ENCODE measurements at places on chromosomes 16 and 17.

DNA sequence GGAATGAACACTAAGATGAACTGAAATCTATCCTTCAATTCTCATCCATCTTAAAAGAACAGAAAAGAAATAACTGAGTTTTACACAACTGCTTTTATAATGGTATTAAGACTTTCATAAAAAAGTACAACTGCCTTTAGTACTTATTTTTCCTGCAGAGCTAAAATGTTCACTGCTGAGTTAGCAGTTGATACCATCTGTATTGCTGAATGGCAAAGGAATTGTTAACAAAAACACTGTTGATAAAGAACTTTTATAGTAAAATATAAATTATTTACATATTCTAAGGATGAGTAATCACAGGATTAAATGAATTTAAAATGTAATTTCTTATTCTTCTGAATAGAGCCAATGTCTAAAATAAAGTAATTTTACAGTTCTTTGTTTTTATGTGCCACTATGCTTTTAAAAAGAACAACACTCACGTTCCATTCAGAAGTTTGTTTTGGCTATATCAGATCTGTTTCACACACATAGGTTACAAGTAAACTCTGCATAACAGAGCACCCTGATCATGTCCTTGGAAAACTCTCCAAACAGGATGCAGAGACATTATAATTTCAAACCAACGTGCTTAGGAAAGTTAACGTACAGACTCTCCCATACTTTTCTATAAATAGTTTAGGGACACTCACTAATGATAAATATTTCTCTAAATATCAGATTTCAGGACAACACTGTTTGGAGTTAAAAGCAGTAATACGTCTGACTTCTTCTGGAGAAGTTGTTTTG, 151.1 kb downstream of the ITFG1 start:
- DNase-seq = no peak

GRCh38 chr16:14609716-14610115, 20.3 kb downstream of the PARN start:
- DNase-seq = no peak

- DNase-seq = no peak
Observed at GRCh38 chr16:70429888-70430666, 8.8 kb downstream of the ST3GAL2 start.

DNA sequence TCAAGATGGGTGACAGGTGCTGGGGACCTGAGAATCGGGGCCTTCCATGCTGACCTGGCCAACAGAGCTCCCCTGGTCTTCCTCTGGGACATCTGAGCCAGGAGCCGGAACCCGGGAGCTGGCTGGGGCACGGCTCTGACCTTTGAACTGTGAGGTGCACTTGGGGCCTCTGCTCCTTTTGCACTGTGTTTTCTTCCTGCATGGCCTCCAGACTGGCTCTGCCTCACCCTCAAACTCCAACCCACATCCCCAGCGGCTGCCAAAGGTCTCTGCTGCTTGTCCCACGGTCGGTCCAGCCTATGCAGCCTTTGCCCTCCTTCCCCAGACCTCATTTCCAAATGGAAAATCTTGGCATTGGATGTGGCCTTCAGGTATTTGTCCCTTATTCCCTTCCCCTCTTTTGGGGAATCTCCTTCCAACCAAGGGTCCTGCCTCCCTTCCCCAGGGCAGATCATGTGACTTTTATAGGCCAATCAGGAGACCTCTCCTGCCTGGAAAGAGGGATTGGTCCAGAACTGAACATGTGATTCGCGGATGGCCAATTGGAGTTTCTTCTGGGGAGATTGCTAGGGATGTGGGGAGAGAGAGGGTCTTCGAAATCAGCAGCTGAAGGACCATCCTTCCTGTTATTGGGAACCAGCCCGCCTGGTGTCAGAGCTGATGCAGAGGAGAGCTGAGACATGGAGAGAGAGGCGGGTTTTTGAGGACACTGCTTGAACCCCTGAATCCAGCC, 117.9 kb downstream of the CYLD start:
- DNase-seq = no peak

DNA sequence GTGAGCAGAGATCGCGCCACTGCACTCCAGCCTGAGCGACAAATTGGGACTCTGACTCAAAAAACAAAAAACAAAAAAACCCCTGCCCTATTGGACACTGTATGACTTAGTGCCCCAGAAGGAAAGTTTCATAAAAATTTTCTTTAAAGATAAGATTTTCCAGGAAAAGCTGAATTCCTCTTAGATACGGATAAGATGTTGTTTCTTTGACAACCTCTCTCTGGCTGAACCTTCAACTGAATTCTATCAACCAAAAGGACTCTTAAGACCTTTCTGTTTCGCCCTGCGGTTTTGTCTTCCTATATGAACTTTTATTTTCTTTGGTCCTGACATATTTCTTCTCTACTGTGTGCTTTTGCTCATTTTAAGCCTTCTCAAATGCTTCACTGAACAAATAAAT, 35.8 kb downstream of the CPPED1 start:
- no peak for DNase-seq

- no peak for DNase-seq
Observed at GRCh38 chr16:4661661-4662060, 31.7 kb upstream of the NUDT16L1 start.
